ENCODE measurements at places on chromosomes 2 and 18.

GRCh38 chr2:64342195-64343099 lies 111.5 kb upstream of the LGALSL start:
- no peak for DNase-seq

- DNase-seq, result peak; percentile 61
These were observed 17.4 kb upstream of the MRPL33 start for GRCh38 chr2:27754138-27754588.

DNA sequence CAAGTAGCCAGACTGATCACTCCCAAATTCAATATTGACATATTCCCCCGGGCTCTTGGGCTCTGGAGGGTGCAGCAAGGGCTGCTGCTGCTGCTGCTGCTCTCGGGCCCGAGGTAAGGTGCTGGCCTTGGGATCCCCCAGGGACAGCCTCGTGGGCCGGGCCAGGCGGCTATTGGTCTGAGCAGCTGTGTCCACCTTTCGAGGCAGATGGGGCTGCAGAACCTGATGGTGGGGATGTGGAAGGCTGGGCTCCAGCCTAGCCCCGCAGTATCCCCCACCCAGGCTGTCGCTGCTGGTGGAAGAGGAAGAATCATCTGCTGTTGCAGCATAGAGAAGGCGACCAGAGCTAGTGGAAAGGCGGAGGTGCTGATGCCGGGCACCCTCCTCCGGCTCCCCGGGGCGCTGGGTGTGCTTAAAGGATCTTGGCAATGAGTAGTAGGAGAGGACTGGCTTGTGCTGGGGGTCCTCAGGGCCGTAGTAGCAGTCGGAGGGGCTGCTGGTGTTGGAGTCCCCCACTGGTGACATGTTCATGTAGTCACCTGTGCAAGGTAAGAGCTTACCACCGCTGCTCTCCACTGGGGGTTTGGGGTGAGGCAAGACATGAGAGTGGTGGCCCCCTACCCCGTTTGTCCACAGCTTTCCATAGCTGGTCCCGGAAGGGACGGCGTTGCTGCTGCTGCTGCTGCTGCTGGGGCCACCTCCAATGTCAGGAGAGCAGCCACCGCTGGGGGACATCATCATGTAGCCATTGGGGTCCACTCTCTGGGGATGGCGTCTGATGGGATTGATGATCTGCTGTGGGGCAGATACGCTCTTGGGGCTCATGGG lies 3.4 kb downstream of the IRS1 start:
- DNase-seq, result no peak

GRCh38 chr18:25935356-25935755 lies 155.1 kb downstream of the SS18 start:
- DNase-seq, result peak; percentile 39

DNA sequence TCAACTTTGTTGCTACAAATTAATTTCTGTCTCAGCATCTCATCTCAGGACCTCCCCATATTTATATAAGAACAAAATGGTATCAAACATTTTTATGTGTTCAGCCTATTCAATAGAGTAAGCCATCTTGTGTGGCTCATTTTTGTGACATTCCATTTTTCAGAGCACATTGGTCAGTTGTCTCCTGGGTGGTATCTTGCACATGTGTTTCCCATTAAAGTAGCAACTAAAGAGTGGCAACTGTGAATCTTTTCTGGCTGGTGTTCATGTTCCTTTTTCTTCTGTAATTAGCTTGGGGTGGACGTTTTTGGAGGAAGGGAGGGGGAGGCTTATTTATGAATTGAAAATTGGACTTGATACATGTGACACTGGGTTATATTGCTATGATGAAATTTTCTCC lies 45.4 kb upstream of the EFEMP1 start:
- no peak for DNase-seq

GRCh38 chr18:40904295-40904694 lies 1050.7 kb upstream of the PIK3C3 start:
- no peak for DNase-seq

- DNase-seq, result no peak
These were observed 96.8 kb upstream of the TRIB2 start for GRCh38 chr2:12619975-12620374.

- DNase-seq, result no peak
These were observed 39.9 kb downstream of the CYRIA start for GRCh38 chr2:16625759-16626158.

DNA sequence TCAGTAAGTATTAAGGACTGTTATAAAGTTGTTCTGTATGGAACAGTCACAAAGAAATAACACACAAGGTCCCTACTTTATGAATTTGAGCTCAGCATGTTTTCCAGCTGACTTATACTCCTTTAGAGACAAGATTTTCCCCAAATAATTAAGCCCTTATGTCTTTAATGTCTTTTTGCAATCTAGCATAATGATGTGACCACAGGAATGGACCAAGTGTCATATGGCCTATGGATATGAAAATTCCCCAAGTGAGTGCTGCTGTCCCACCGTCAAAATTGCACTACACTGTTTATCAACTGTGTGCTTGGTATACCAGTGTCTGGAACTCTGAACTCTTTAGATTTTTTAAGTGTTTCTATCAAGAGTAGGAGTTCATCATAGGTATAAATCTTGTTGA lies 369.6 kb downstream of the PID1 start:
- DNase-seq, result no peak

DNA sequence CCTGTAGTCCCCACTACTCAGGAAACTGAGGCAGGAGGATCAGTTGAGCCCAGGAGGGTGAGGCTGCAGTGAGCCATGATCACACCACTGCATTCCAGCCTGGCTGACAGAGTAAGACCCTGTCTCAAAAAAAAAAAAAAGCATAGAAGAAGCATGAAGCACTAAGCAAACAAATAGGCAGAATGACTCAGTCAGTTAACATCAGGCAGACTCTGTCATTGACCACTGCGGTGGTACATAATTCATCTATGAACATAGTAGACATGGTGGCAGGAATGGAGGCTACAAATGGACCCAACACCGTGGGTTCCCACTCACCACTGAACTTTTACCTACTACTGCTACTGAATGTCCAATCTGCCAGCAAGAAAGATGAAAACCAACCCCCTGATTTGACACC lies 7.6 kb upstream of the ASXL2 start:
- no peak for DNase-seq

- no peak for DNase-seq
These were observed 119.8 kb downstream of the MAPK4 start for GRCh38 chr18:50679656-50680055.

GRCh38 chr2:114810092-114810491 lies 367.7 kb downstream of the DPP10 start:
- DNase-seq, result no peak

DNA sequence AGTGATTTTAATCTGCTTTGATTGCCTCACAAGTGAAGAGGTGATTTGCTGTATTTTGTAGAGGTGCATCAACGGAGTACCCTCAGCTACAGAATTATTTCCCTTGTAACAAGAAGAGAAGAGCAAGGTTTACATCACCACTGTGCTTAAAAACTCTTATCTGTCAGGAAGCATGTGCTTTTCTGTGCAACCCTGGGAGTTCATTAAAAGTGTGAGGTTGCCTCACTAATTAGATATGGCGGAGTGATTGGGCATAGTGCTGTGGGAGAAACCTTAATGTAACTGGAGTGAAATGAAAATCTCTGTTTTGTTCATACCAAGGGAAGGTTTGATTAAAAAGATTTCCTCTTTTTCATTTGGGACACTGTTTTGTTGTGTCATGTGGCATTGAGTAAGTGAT lies 544.7 kb downstream of the PARD3B start:
- no peak for DNase-seq

DNA sequence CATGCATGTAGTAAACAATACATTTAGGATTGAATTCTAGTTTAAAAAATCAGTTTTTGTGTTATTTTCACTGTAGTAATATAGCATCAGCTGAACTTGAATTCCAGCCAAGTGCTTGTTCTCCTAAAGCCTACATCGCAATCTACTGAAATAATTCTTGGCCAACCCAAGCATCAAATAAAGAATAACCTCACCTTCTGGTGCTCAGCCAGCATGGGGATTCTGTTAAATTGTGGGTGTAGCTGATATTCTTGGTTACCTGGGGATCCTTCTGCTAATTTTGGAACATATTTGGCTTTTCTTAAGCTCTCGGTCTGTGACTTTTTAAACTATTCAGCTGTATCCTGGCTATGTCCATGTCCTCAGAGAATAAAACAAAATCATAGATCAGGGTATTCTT lies 248.8 kb downstream of the NRXN1 start:
- DNase-seq, result no peak

DNA sequence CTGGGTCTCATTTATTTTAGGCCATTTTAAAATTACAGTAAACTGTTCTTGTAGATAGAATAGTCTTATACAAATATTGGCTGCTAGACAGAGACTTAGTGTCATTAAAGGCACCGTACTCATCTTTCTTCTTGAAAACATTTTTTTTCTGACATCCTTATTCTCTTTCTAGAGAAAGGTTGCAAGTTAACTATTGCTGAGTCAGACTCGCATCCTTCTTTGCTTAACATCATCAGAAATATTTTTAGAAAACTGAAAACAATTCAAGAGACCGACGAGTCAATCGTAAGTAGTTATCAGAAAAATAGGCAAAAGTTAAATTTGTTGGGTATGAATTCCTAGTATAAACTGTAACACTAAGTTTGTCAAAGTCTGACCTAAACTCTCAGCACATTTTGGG lies 72.2 kb downstream of the HNMT start:
- no peak for DNase-seq

DNA sequence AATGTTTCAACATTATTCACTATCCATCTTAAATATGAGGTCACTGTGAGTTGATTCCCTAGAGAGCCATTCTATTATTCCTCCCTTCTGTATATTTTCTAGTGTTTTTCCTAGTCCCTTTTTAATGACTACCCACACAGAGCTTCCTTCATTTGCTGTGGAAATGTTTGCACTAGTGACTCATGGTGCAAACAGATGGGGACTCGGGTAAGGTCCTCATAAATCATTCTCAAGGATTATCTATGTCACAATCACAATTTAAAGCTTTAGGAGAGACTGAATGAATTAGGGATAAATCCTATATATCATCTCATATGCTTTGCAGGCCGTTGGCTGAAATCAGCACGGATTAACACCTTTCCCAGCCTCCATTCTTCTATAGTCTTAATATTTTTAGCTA lies 159.6 kb downstream of the DCC start:
- peak; percentile 77 for DNase-seq

- no peak for DNase-seq
These were observed 143.7 kb downstream of the MC4R start for GRCh38 chr18:60228609-60229595.

DNA sequence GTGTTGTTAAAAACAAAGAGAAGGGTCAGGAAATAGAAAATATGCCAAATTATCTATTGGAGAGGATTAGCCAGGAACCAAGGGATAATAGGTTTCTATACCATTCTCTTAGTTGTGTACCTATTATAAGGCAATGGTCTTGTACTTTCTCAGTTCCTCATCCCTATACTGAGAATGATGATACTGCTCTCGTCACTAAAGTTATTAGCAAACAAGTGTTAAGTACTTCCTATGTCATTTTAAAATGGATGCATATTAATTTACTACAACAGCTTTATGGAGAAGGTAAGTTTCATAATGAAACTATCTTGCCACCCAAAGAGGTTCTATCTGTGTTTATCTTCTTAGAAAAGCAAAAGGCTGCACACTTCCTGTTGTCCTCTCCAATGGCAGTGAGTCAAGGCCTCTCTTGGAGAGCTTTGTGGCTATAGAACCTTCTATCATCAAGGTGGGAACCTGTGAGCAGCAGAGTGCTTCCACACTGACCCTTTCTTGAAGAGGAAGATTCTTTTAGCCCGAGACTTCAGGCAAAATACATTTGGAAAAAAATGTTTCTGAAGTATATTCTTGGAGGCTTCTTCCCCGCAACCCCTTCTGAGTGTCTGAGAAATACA lies 460.7 kb upstream of the FANCL start:
- DNase-seq, result no peak

DNA sequence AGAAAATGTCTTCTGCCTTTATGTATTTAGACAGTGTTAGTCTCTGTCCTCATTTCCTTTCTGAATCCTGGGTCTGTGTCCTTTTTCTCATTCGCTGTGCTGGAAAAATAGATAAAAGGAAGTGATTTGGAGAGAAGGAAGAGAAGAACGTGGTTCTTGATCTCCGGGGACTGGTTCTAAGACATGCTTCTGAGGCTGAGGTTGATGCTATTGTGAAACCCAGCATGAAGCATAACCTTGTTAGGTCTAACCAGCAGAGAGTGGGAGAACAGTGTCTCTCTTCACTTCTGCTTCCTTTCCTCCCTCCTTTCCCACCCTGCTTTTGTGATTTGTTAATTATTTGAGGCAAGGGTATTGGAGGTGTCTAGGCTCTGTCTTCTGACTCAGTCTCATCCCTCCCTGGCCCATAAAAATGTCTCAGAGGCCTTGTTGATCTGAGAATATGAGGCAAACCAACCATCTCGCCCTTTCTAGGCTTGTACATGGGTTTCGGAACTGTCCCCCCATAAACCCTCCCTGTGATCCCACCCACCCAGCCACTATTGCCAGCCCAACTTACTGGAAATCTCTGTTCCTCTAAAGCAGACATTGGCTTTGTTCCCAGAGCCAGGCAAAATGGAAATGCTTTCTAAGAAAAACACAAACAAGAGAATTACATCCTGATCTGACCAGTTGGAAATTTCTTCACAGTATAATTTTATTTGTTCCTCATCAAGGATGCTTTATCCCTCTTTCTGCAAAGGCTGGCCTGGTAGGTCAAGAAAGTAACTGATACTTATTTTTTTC lies 360.6 kb upstream of the TNP1 start:
- DNase-seq, result no peak

DNA sequence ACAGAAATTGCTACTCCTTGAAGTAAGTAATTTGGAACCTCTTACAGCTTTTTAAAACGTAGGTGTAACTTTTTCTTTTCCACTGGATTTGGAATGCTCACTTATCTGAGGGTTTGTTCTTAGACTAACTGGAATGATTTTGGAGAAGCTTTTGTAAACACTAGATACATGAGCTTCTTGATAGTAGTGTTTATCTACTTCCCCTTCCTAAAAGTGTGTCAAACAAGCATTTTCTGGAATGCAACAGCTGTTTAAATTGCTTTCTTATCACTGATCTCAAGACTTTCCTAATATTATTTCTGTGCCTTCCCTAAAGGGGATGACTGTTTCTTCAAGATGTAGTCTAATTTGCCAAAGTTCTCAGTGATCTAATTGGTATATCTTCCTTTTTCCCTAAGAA lies 282.6 kb downstream of the CCDC178 start:
- DNase-seq, result no peak

GRCh38 chr18:23837591-23837990 lies 148.3 kb downstream of the LAMA3 start:
- DNase-seq, result no peak

GRCh38 chr2:82641598-82642180 lies 1817.4 kb downstream of the SUCLG1 start:
- no peak for DNase-seq

DNA sequence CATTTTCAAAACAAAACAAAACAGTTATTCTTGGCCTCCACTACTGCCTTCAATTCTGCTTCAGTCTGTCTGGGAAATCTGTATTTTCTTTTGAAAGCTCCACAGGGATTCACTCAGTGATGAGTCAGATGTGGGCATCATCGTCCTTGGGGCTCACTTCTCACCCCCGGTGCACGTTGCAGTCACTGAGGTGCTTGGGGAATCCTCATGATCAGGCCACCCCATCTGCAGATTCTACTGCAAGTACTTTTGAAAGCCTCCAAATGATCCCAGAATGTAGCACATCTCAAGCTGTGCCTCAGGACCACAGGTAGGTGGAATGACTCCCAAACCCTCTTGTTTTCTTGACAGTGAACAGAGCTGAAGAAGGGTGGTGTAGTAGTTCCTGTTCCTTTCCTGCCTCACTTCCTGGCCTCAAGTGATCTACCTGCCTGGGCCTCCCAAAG lies 34.3 kb downstream of the LPIN2 start:
- no peak for DNase-seq
